ENCODE measurements at places on chromosomes 13 and 19.

DNA sequence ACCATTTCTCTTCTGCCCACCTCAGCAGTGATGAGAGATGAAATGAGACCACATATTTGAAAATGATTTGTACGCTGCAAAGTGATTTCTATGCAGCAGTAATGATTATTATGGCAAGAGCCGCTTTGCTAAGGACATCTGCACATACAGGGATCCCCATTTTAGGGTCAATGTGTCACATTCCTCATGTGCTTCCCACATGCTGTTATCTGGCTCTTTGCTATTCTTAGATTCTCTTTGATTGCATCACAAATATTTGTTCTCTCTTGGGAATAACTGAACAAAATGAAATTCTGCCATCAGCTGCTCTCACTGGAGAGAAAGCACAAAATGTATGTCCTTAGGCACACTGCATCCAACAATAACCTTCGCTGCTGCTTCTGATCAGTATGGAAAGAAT, 209.5 kb upstream of the IPO5 start:
- no peak for DNase-seq

DNA sequence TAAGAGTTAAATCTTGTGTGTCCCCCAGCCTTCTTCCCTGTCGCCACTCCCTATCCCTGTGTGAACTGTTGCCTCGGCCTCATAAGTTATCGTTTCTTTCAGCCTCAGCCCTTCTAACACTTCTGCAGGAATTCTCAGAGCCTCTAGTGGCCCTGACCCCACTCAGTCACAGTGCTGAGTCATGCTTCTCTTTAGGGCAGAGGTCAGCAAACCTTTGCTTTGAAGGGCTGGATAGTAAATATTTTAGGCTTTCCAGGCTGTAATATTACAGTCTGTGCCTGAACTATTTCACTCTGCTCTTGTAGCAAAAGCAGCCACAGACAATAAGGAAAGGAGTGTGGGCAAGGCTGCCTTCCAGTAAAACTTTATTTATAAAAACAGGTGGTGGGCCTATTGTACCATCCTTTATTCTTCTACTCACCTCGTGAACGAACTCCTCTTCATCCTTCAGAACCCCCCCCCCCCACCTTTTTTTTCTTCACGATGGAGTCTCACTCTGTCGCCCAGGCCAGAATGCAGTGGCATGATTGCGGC, 22.1 kb downstream of the MYO9B start:
- DNase-seq: no peak

DNA sequence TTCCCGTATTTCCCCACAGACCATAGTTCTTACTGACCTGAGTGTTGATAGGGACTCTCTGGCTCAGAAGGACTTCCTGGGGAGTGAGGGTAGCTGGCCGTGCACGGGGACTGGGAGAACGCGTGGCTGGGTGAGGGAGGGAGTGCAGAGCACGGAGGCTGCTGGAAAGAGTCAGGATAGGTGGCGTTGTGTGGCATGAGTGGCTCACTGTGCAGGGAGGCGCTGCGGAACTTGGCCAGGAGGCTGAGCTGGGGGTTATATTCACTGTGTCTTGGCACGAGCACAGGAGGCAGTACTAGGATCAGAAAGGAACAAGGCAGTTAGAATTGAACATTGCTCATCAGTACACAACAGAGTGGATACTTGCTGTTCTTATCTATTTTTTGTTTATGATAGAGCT, 47.4 kb downstream of the SMAD9 start:
- no peak for DNase-seq

DNA sequence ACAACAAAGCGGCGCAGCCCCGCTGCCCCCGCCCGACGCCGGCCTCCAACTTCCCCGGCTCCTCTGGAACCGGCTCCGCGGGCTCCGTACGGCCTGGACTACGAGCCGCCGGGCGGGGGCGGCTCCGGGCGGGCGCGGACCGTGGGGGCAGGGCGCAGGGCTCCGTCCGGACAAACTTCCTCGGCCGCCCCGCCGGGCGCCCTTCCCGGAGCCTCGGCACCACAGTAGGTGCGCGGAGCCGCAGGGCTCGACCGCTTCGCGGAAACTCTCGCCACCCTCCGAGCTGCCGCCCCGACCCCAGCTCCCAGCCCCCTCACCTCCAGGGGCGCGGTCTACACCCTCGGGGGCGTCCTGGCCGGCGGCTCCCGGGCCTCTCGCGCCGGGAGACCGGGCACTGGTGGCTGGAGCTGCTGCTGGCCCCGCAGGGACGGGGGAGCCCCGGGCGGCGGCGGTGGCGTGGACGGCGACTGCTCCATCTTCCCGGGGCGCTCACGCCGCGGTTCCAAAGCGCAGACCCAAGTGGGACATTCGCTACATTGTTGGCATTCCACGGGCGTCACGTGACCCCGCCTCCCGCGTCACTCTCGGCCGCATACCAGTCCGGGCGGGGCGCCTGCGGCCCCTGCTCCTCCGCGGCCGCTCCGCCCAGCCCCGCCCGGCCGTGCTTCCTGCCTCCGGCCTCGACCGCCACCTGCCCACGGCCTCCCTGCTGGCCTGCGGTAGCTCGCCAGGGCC, at the start of gene LATS2:
Gene LATS2 (minus strand): TSS at position 558 of the 735 bp plus-strand sequence. CDS start 15,560 bp downstream, outside the sequence.
- DNase-seq: peak; percentile 68

- no peak for DNase-seq
These were observed 3.9 kb downstream of the SIGLEC7 start for GRCh38 chr19:51145916-51146493.

GRCh38 chr13:21243045-21243897, 66.8 kb downstream of the MRPL57 start:
- no peak for DNase-seq
